ENCODE measurements at places on chromosomes 16 and 17.

- peak; percentile 86 for DNase-seq
Measured at GRCh38 chr17:81346090-81346907, 49.0 kb upstream of the BAHCC1 start.

GRCh38 chr16:49542391-49542891, 168.8 kb downstream of the C16orf78 start:
- DNase-seq = no peak

GRCh38 chr17:81193470-81194224, 27.6 kb upstream of the AATK start:
- no peak for DNase-seq

- DNase-seq = no peak
Measured at GRCh38 chr17:78709751-78710181, 72.3 kb downstream of the CYTH1 start.

GRCh38 chr17:46202424-46202823, 9.2 kb upstream of the KANSL1 start:
- no peak for DNase-seq

DNA sequence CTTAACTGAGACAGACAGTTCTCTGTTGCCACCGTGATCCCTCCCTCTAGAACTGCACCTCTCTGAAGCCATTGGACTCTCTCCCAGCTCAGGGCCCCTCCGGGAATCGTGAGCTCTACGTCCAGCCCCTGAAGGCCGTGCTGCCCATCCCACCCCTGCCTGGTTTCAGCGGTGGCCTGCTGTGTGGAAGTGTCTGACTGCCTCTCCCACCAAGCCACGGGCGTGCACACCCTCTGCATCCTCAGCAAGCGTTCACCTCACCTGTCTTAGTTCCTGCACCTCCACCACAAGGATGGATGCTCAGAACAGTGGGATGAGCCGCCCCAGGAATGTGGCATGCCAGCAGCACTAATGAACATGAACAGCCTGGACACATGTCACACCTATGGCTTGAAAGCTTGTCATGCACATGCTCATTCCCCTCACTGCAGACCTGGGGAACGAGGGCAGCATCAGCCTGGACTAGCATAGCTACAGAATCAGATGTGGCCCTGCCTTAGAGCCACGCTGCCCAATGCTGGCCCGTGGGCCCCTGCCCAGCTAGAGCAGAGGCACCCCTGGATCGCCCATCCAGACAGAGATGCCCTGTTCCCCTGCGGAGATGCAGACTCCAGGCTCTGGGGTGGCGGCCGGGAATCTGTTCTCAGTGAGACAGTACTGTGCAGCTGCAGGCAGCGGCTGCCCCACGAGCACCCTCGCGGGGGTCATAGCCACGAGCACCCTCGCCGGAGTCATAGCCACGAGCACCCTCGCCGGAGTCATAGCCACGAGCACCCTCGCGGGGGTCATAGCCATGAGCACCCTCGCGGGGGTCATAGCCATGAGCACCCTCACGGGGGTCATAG, 73.7 kb upstream of the CHMP6 start:
- no peak for DNase-seq
